ENCODE measurements at places on chromosomes 11 and 22.

DNA sequence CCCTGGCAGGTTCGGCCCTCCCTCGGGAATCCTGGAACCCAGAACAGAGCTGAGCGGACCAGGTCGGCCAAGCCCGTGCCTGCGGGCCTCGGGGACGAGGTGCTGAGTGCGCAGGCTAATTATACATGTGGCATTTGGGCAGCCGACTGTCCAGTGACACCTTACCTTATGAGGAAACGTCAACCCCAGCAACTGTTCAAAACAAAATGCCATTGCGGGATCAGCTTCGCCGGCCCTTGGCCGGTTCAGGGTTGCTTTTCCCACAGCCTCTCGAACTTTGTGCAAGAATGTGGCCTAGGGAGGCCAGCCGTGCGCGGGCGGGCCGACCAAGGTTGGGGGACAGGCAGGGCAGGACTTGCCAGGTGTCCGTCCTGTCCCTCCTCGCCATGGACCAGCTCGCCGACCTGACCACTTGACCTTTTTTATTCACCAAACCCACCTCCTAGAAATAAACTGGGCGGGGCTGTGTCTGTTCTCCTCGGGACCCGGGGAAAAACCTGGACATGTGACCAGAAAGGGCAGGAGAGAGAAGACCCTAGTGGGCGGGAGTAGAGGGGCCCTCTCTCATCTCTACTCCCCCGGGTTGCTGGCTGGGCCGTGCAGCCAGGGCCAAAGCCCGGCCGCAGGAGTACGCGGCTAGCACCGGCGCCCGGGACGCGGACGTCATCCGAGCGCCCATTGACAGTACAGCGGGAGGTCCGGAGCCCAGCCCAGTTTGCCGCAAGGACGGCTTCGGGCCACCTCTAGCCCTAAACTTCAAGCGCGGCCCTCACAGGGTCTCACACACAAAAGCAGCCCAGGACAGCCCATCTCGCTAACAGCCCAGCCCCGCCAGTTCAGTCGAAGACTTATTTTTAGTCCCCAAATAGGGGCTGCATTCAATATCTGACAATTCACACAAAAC, 134.3 kb upstream of the C11orf58 start:
- no peak for DNase-seq

DNA sequence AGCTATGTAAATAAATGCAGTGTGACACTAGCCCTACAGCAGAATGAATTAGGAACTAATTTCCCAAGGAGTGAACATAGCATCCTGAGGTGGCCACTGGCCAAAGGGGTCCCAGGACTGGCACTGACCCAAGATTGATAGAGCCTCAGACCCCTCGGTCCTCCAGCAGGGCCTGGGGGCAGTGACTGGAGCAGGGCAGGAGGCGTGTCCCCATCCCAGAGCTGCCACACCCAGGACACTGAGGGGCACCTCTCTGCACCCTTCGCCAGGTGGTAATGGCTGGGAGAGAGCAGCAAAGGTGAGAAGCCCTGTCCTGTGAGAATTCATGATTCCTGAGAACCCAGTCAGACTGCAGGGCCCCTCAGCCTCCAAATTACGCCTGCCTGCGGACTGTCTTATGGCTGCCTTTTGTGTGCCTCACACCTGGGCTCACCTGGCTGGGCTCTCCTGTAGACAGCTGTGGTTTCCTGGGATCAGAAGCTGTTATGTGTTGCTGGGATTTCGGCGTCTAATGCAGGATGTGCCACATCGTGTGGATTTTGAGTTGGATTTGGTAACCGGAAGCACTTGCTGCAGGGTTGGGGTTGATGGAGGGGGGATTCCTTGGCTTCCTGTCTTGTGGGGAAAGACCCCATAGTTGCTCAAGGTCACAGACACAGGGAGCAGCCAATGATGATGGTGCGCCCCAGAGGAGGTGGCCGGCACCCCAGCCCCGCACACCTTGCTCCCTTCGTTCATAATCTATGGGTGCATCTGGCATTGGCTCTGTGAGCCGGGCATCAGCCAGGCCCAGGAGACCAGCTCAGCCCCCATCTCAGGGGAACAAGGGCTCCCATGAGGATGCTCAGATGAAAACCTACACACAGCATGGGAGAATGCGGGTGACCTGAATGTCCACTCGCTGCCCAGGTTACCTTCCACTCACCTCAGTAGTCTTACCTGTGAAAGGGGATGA, 582.9 kb downstream of the BRD1 start:
- no peak for DNase-seq

GRCh38 chr11:46701078-46701654, 335 bp downstream of the ZNF408 start:
- DNase-seq, result no peak

DNA sequence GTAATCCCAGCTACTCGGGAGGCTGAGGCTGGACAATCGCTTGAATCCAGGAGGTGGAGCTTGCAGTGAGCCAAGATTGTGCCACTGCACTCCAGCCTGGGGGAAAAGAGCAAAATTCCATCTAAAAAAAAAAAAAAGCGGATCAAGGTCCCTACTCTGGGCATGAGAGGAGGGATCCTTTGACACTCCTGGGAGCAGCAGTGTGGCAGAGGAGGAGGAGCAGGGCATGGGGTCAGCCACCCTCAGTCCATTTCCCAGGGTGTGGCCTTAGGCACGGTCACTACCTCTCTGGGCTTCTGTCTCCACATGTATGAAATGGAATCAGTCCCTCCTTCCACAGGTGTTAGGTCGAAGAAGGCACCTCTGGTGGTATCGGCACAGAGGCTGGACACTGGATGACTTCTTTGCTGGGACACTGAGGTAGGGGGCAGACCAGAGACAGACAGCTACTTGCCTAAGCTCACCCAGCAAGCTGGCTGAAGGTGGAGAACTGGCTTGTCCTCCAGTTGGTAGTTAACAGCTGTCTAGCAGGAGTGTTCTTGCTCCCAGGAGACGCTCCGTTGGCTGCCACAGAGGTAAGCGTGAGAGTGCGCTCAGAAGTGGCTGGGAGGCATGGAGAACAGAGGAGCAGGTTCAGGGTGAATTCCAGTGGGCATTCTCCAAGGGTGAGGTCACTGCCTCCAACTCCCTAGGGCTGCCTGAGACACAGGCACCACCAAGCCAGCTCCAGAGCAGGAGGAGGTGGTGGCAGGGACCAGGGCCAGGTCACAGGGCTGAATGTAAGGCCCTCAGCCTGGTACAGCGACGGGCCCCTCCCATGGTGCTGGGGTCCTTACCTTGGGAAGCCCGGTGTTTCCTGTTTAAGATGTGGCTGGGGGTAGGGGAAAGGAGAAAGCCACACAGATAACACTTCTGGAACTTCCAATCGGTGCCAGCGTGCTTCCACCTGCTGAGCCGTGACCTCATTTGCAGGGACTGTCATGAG, 19.5 kb downstream of the TXN2 start:
- peak; percentile 92 for DNase-seq

- peak; percentile 95 for DNase-seq
These were observed 18.1 kb downstream of the POLA2 start for GRCh38 chr11:65279741-65280440.

DNA sequence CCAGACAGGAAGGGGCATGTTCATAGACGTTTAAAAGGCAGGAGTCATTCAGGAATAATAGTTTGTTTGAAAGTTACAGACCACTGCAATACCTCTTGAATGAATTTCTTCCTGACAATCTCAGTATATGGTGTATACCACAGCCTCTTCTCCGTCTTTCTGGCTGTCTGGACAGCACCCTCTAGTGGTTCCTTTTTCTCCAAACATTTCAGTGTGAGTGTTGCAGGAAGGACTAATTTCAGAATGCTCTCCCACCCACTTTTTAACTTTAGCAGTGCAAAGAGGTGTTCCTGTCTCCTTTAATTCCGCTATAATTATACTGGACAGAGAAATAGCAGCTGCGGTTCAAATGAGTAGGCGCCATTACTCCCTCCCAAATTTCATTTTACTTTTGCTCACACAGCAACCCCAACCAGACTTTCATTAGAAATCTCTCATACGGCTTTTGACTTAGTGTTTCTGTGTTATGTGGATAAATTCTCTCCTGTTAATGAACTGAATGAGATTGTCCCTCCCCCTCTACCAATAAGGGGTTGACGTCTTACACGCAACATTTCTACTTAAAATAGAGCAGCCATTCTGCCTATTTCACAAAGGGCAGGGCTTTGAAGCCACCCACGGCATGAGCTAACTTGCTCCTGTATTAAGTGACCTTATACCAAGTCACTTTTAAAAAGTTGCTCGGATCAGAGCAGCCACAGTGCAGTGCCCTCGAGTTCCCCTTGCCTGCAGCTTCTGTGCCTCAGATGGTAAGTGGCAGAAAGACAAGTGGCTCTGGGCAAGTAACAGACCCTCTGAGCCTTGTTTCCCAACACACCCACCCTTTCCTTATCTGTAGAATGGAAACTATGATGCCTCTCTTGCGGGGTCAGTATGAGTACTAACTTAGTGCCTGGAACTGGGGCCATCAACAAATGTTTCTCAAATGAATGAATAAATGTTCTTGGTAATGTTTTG, 368.6 kb downstream of the OPCML start:
- peak; percentile 57 for DNase-seq

- no peak for DNase-seq
These were observed 1.9 kb downstream of the TMEM134 start for GRCh38 chr11:67466962-67467771.

DNA sequence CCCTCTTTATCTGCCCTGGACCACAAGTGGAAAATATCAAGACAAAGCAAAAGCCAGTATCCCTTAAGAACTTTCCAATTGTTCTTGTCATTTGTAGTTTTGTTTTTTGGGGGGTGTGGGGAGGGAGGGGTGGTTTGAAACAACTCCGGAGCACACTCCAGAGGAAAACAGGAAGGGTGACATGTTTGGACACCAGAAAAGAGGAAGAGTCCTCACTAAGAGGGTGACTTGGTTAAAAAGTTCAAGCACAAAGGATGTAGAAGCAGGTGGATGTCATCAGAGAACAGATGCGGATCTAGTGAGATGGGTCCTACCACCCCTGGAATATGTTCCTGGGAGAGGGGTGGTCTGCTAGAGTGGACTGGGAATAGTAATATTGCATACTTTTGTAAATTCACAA, 25.8 kb downstream of the ADAMTS8 start:
- DNase-seq, result no peak

GRCh38 chr11:20618083-20618482, 18.7 kb downstream of the SLC6A5 start:
- DNase-seq, result no peak

DNA sequence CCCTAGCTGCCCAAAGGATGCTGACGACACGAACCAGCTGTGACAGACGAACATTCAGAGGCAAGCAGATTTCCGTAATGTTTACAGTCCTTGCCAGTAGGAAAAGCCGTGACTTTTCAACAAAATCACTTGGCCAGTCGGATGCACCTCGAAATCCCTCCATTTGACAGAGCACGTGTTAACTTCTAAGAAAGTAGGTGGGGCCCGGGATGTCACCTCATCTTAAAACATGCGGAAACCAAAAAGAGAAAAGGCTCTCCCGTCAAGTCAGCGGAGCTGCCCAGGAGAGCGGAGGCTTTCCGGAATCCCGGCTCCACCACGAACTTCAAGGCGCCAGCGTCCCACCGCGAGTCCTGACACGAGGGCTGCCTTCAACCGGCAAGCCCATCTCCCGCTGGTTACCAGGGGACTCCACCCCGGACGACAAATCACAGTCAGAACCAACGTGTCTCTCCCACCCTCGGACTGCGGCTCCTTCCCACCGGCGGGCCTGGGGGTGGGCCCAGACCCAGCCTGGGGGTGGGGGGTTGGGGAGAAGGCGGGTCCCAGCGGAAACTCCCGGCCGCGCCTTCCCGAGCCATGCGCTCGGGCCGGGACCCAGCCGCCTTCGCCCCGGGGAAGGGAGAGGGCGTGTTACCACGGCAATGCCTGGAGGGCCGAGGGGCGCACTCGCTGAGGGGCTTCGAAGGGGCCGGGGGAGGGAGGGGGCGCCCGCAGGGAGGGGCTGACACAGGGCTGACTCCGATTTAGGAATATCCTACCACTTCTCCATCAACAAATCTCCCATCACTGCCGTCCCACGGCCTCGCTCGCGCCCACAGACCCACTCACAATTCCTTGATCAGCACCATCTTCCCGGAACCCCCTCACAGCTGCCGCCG, 475 bp downstream of the PITPNB start:
- peak; percentile 39 for DNase-seq

DNA sequence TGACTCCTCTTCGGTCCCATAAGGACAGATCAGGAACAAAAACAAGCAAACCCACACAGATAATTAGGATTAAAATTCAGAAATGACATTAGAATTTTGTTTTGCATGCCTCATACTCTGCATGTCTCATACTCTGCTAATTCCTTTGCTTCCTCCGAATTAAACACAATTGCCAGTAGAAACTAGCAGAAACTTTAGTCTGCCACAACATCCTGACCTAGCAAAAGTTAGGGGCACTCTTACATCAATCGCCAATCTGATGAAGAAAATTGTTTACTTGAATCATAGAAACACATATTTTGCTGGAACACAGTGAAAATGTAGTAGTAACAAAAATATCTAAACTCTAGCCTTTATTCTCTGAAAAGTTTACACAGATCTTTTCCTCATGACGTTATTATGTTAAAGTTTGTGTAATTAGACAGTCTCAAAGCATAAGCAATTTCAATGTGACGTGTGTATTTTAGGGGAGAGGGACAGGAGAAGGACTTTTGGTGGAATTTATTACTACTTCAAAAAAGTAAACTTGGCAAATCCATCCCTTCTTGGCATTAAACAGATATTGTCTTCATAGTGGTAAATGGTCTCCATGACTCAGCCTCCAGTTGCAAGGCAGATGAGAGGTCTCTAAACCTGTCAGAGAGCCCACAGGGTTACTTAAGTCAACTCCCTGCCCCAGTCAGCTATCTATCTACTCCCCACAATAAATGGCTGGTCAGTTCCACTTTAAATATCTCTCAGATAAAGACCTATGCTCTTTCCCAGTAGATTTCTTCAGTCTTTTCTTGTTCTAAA, 249.8 kb upstream of the UBASH3B start:
- DNase-seq, result peak; percentile 29

- no peak for DNase-seq
These were observed 2.9 kb upstream of the ABCC8 start for GRCh38 chr11:17479284-17480214.

- no peak for DNase-seq
These were observed 3.5 kb upstream of the PDGFB start for GRCh38 chr22:39248254-39248653.

- DNase-seq, result no peak
These were observed 252.3 kb downstream of the TBC1D22A start for GRCh38 chr22:47014636-47015345.

- no peak for DNase-seq
These were observed 2.6 kb downstream of the LAMTOR1 start for GRCh38 chr11:72100462-72100861.

GRCh38 chr11:64744544-64745188, 724 bp upstream of the RASGRP2 start:
- DNase-seq, result no peak

DNA sequence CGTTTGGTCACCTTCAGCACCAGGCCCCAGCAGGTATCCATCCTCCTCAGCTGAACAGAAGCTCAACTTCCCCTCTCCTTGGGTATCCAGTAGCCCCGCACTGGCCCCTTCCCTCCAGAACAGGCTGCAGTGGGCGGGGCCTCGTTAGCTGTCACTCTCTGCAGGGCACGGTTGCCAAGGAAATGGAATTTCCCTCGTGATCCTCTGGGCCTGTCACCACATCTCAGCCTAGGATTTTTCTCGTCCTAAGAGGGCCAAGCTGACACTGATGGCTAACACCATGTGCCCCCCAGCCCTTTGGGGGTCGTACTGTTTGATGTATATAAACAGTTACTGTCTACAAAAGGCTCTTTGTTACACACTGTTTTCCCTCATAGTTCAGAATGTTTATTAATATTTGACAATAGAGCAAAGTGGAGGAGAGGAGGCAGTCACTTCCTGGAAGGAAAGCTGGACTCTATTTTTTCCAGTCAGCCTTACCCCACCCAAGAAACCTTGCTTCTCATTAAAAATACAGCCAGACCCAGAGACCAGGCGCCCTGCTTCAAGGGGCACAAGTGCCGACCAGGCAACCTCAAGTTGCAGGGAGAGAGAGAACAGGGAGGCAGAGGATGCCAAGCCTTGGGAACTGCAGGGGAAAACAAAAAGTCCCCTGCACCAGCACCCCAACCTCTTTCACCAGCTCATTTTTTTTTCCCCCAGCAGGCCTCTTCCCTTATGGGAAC, 44.5 kb downstream of the FEZ1 start:
- no peak for DNase-seq

Data from AG10803 (cell line).